ENCODE measurements at places on chromosomes 13 and 19.

GRCh38 chr19:12695096-12695495, 1.3 kb downstream of the FBXW9 start:
- no peaks in the 10 kb centered on the region for H3K27me3 ChIP-seq
- DNase-seq = no peak
- no peak overlapping the region for H3K27ac ChIP-seq

- no peak overlapping the region for H3K4me3 ChIP-seq
- no peaks in the 10 kb centered on the region for H3K4me1 ChIP-seq
- H3K36me3 ChIP-seq = no peaks in the 10 kb centered on the region
- peaks cover 17% of the 10 kb centered on the region for H3K27me3 ChIP-seq
- no peak overlapping the region for H3K27ac ChIP-seq
Measured at GRCh38 chr13:23160638-23161480, 19.9 kb upstream of the SGCG start.

GRCh38 chr19:3612901-3613741, 6.4 kb upstream of the TBXA2R start:
- no peak for DNase-seq
- peaks cover 6% of the 10 kb centered on the region for H3K4me1 ChIP-seq
- H3K27me3 ChIP-seq = no peaks in the 10 kb centered on the region
- no peak overlapping the region for H3K27ac ChIP-seq
- H3K36me3 ChIP-seq = peaks cover 12% of the 10 kb centered on the region

DNA sequence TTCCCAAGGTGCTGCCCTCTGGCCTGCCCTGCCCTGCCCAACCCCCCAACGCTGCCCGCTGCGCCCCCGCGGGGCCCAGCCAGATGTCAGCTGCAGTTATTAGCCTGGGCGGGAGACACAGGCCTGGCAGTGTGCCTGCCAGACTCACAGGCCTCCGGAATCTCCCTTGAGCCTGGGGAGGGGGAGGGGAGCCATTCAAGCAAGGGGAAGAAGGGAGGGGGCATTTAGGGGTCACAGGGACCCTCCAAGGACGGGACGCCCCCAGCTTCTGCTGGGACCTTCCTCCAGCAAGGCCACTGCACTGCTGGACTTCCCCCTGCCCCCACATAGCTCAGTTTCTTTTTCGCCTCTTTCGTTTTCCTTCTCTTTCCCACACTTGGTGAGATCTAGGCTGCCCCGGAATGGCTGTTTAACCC, 2.6 kb upstream of the JUNB start:
- peaks cover 60% of the 10 kb centered on the region for H3K4me1 ChIP-seq
- DNase-seq = no peak
- H3K4me3 ChIP-seq = no peak overlapping the region
- no peaks in the 10 kb centered on the region for H3K27me3 ChIP-seq
- no peaks in the 10 kb centered on the region for H3K36me3 ChIP-seq

GRCh38 chr19:5705552-5705951, 14.4 kb downstream of the LONP1 start:
- no peaks in the 10 kb centered on the region for H3K27me3 ChIP-seq
- H3K4me3 ChIP-seq = no peak overlapping the region
- no peak overlapping the region for H3K27ac ChIP-seq
- no peaks in the 10 kb centered on the region for H3K4me1 ChIP-seq
- DNase-seq = no peak

GRCh38 chr19:34645551-34645950, 31.4 kb downstream of the SCGB2B2 start:
- no peaks in the 10 kb centered on the region for H3K36me3 ChIP-seq
- H3K4me1 ChIP-seq = no peaks in the 10 kb centered on the region
- no peak for DNase-seq
- peaks cover 9% of the 10 kb centered on the region for H3K27me3 ChIP-seq
